ENCODE measurements at places on chromosomes 2 and 18.
A peak's percentile ranks its signal among the peaks of the same experiment; 100 is the strongest.

- DNase-seq, result no peak
Observed at GRCh38 chr2:127490283-127490682, 36.0 kb downstream of the IWS1 start.

- no peak for DNase-seq
Observed at GRCh38 chr2:151670846-151671597, 63.3 kb downstream of the NEB start.

DNA sequence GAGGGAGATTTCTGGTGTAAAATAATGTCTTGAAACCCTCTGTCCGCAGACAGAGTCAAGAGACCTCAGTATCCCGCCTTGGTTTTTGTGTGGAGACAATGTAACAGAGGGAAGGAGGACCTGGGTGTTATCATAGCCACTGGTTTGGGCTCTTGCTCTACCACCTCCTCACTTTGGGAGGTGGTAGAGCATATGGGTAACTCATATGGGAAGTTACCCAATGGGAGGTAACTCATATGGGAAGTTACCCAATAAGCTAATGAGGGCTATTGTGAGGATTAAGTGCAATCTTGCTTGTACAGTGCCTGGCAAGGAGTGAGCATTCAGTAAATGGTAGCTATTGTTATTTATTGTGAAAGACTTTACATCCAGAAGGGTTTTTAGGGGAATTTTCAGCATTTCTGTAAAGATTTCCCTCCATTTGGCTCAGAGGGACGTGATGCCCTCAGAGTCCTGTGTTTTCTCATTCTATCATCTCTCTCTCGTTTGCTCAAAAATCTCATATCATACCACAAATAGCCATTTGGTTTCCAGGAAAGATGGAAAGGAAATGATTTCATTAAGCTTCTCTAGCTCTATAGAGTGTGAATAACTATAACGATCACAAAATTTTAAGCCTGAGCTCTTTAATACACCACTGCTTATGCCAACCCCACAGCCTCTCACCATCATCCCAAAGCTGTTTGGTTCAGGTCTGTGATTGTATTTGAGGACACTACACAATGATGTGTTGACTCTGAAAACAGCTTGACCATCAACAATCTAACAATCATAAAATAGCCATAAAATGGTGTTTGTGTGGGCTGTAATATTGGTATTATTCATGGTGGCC is 307.7 kb downstream of the STK39 start:
- no peak for DNase-seq

DNA sequence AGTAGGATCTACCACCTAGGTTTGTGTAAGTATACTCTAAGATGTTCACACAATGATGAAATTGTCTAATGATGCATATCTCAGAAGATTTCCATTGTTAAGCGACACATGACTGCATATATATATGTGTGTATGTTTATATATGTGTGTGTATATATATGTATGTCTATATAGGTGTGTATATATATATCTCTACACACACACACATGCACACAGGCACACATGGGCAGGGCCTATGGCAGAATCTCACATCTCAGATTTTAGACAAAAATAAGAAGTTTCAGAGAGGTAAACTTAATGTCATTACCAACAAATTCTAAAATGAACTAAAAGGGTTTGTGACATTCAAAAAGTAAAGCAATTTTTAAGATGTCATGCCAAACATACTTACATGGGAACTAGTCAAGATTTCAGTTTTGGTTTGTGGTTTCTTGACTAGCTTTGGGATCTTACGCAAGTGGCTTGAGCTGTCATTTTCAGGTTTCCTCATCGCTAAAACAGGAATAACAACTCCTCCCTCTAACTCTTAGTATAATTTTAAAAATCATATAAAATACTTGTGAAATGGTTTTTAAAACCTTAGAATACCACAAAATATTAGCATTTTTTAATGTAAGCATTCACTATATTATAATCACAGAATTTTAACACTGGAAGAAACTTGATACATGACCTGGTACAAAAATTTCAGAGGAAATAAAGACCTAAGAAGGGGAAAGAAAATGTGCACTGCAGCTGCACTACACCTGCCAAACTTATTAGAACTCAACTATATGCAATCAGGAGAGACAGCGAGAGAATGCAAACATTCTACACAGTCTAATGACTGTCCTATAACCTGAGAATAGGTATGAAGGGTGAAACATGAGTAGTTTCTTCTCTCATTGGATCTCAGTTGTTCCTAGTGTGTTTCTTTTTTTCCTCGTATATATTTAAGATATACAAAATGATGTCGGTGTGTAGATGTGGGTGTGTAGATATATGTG is 75.7 kb downstream of the TTC21B start:
- peak; percentile 21 for DNase-seq

DNA sequence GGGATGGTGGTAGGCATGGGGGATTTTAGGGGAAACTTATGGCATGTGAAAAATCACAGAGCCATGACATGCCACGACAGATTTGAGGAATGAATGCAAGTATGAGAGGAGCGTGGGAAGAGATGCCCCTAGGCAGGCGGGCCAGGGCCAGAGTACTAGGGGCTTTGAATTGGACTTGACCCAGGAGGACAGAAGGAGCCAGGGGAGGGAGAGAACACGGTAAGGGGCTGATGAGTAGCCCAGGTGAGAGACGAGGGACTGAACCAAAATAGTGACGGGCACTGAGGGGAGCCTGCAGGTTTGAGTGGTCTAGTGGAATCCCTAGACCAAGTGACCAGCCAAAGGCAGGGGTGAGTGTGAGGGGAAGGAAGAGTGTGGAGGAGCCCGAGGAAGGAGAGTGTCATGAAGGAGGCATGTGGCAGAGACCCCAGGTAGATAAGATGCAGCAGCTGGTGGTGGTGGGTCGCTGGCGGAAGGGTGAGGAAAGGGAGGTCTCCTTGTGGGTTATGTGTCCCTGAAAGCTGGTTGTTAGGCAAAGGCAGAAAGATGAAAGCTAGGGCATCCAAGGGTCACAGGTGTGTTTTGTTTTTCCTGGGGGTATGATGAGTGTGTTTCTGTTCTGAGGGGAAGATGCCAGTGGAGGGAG is 48.7 kb downstream of the ZBTB7C start:
- no peak for DNase-seq

DNA sequence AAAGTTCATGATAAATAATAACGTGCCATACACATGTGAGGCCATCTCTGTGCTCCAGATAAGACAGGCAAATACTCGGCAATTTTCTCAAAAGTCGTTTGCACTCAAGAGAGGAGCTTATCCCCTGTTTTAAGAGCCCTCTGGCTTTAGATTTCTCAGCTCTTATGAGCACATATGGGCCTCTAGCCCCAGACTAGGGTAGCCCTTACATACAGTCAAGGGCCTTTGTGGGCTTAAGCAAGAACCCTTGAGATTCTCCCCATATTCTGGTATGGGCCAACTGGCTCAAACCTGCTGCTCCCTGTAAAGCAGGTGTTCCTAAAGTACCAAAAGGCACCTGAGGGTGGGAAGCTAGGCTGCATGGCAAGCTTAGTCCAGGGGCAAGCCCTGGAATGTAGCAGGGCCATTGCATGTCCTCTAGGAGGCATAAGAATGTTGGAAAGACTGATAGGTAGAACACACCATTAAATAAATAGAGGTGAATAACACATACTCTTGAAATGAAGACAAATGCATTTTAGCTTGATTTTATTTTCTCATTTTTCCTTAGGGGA is 66.1 kb downstream of the FASTKD2 start:
- DNase-seq, result no peak

DNA sequence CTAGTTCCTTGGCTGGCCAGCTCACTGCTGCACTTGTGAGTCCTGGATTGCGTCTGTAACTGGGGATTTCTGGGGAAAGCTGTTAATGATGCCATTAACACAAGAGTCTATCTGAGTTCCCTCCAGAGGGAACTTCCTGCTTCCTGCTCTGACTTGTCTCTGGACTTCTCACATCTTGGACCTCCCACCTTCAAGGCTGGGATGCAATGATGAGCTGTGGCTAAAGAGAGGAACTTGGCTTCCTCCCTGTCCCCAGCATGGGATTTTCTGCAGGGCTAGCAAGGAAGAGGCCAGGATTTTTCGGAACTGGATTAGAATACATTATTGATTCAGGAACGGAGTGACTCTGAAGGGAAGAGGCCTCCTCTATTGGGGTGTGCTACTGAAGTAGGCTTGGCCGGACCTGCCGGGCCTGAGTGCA is 155.5 kb downstream of the CLIP4 start:
- DNase-seq, result no peak

- no peak for DNase-seq
Observed at GRCh38 chr2:235538981-235539380, 45.1 kb downstream of the AGAP1 start.

DNA sequence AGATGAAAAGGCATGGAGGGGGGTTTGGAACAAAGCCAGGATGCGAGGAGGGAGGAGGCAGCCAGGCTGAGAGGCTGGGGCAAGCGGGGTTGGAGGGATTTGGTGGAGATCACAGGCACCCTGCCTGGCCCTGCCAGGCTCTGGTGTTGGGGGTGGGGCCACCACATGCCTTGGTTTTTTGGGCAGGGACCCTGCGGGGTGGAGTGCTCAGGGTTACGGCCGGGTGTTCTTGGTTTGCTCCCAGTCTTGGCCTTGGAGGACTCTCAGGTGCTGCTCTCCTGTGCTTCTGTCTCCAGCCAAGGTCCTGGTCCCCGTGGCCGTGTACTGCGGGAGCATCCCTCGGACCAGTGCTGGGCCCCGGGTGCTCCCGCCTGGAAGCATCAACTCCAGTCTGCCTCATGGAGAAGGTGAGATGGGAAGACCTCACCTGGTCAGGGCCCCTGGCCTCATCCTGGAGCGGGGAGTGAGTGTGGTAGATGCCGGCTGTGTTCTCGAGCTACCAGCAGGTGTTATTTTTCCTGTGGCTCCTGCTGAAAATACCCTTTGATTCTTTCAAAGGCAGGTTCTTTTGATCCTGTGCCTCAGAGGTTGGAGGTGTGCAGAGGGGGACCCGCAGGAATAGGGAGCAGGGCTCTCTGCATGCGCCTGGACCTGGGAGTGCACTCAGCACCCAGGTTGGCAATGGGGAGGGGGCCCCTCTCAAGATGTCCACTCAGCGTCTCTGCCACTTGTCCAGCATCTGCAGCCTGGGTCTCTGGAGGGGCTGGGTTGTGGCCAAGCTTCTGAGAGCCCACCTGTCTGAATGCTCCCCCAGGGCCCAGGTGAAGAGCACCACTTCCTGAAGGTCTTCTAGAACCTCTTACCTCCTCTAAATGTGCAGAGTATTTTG is 17.0 kb downstream of the TOGARAM2 start:
- no peak for DNase-seq

GRCh38 chr18:8899000-8899399 is 193.6 kb downstream of the MTCL1 start:
- DNase-seq, result no peak

GRCh38 chr2:47686018-47686417 is 96.9 kb upstream of the MSH6 start:
- DNase-seq, result no peak

GRCh38 chr2:122366969-122367645 is 611.7 kb downstream of the TSN start:
- no peak for DNase-seq

DNA sequence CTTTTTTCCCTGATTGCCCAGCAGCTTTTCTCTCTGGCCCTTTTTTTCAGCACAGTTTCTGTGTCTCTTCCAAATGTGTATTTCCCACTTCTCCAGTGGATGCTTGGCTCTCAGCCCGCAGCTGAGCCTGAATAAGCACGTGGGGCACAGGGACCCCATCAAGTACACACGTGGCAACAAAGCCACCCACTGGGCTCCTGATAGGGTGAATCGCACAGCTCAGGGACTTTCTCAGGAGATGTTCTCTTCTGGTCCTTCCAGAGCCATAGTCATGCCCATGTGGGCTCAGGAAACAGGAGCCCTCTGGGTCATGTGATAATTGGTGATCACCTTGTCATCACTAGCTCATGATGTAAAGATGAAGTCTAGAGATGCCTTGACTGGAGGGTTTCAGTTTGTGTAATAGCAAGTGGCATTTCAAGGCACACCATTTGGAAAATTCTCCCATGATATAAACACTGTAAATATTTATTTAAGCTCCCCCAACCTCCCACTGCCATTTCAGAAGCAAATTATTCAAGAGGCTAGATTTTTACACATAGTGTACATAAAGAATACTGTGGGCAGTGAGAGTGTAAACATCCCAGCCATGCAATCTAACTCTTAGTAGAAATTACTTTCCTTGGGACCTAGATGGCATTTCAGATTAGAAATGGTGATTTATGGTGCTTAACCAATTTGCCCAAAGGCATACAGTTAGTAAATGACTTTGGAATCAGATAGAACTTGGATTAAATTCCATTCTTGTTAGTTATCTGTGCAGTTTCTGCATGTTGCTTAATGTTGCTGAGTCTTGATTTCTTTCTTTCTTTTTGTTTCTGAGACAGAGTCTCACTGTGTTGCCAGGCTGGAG is 597.5 kb downstream of the SLC4A3 start:
- peak; percentile 97 for DNase-seq

- DNase-seq, result no peak
Observed at GRCh38 chr2:179843541-179843940, 17.9 kb downstream of the ZNF385B start.

DNA sequence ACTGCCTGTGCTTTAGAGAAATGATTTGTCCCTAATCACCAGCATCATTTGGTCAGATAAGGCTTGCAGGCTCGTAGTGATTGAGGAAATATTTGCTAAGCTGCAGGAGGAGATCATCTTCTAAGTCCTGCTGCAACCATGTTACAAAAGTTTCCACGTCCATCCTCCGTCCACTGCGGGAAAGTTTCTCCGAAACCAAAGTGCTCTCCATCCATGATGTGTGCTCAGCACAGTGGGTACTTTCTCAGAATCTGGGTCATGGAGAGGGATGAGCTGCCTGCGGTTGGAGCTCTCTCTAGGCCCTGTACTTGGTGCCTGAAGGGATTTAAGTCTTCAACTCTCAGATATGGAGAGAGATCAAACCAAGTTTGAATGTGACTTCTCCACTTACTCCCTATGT is 39.3 kb downstream of the IL1RL2 start:
- DNase-seq, result no peak

DNA sequence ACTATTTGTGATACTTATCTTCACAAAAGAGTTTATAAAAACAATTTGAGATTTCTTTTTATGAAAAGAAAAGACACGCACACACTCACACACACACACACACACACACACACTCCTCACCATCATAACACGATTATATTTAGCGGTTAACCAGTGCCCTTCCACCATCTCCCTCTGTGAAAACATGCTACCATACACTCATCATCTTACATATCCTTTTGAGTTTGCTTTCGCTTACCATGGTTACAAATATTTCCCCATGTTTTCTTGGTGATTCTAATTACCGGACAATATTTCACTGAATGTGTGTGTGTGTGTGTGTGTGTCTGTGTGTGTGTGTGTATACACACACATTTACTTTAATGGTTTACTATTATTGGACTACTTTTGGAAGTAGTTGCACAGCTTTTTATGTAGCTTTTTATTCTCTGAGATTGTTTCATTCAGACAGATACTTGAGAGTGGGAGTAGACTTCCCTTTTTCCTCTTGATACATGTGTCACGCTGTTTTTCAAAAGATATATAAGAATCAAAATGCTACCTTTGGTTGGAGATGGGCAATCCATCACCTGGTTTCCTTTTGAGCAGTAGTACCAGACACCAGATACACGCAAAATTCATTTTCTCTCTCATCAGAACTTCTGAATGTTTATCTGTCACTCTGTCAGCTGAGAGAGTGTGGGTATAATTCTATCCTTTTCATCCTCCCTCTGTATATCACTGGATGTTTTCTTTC is 138.1 kb downstream of the SETBP1 start:
- no peak for DNase-seq

All from EL (cell line).